Stimulated activated CD4-positive, alpha-beta T cell treated with anti-CD3 and anti-CD28 coated beads, Interleukin-4, amount 100 ng/mL, for 24 hours (primary cell): ENCODE measurements at places on chromosomes 6 and 20.

DNA sequence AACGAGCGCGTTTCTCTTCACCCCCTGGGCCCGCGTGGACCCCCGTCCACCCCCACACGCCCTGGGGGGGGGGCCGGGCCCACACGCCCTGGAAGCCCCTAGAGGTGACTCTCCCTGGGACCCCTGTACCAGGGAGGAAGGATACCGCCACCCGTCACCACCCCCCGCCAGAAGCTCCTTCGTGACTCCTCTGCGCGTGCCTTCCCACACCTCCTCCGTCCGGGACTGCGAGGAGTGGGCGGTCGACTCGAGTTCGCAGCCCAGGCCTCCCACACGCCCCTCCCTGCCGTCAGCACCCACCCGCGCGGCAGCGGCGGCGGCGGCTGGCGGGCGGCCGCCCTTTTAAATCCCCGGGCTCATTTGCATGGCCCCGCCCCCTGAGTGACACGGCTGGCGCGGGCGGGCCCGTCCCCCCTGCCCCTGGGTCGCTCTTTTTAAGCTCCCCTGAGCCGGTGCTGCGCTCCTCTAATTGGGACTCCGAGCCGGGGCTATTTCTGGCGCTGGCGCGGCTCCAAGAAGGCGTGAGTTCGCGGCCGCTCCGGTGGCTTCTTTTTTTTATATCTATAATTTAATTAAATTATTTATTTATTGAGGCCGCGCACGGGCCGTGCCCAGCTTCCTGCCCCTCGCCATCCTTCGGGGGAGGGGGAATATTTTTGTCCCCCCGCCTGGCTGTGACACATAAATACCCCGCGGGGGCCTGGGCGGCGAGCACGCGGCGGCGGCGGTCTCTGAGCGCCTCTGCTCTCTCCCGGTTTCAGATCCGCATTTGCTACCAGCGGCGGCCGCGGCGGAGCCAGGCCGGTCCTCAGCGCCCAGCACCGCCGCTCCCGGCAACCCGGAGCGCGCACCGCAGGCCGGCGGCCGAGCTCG lies at the start of gene HMGA1:
Gene HMGA1 (plus strand): TSS at position 431 of the 873 bp plus-strand sequence. CDS start 3,908 bp downstream, outside the sequence.
- DNase-seq = peak; percentile 90

DNA sequence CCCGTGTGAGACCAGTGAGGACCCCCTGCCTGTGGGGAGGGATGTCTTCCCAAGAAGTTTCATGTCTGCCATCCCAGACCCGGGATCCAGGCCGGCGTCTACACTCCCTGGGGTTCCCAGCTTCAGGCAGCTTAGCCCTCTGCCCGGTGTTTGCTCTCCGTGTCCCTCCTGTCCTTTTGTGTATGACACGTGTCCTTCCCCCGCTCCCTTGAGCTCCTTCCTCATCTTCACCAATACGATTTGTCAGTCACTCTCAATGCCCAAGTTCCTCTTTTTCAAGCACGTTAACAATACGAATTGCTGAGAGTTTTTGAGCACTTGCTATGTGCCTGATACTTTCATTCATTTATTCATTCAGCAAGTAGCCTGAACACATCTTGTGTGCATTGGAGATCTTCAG lies 115.6 kb upstream of the PTPN1 start:
- no peak for DNase-seq

GRCh38 chr6:40232698-40233097 lies 298.4 kb upstream of the MOCS1 start:
- no peak for DNase-seq

- no peak for DNase-seq
Measured at GRCh38 chr20:21554376-21554890, 40.6 kb upstream of the NKX2-2 start.

GRCh38 chr6:8492536-8493133 lies 57.3 kb upstream of the SLC35B3 start:
- no peak for DNase-seq

- DNase-seq = no peak
Measured at GRCh38 chr20:55515832-55516231, 489.5 kb downstream of the CBLN4 start.

DNA sequence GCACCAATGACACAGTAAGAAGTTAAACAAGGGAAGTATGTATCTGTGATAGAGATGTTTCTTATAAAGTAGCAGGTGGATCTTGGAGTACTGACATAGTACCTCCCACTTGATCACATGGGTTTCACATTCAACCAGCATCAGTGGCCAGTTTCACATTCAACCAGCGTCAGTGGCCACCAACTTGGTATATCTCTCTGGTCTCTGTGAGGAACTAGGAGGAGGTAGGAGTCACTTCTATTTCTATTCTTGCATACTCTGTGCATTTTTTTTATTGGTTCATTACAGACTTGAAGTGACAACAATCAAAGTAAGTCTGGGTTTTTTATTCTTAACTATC lies 200.3 kb upstream of the SIM1 start:
- no peak for DNase-seq

DNA sequence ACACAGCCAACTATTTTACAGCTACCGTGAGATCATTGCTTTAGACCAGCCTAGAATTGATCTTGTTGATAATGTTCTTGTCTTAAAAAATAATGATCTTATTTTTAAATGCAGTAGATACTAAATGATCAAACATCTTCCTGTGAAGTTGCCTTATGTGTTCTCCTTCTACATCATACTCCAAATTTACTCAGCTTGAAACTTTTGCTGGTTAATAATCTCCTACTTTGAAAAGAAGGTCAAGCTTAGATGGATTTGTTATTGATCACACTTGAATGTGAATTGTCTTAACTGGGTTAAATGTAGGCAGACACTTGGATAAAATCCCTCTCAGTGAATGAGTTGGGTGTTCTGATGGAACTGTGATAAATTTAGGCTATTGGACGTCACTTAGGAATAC lies 91.9 kb downstream of the HAO1 start:
- DNase-seq = no peak

GRCh38 chr20:3406481-3407039 lies 909 bp downstream of the DNAAF9 start:
- DNase-seq = no peak

GRCh38 chr6:169960521-169960885 lies 209.1 kb downstream of the ERMARD start:
- DNase-seq = no peak

DNA sequence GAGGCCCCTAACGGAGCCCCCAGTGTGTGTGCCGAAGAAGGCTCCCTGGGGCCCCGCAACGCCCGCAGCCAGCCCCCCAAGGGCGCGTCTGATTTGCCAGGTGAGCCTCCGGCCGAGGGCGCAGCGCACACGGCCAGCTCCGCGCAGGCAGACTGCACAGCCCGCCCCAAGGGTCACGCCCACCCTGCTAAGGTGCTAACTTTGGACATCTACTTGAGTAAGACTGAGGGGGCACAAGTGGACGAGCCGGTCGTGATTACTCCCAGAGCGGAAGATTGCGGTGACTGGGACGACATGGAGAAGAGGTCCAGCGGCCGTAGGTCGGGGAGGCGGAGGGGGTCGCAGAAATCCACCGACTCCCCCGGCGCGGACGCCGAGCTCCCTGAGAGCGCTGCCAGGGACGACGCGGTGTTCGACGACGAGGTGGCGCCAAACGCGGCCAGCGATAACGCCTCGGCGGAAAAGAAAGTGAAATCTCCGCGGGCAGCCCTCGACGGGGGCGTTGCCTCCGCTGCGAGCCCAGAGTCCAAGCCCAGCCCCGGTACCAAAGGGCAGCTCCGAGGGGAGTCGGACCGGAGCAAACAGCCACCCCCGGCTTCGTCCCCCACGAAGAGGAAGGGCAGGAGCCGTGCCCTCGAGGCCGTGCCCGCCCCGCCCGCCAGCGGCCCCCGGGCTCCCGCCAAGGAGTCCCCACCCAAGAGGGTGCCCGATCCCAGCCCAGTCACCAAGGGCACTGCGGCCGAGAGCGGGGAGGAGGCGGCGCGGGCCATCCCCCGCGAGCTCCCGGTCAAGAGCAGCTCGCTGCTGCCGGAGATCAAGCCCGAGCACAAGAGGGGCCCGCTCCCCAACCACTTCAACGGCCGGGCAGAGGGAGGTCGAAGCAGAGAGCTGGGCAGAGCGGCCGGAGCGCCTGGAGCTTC lies 117.0 kb downstream of the RTN4IP1 start:
- peak; percentile 76 for DNase-seq

GRCh38 chr6:43733471-43734293 lies 36.3 kb upstream of the VEGFA start:
- DNase-seq = peak; percentile 44

DNA sequence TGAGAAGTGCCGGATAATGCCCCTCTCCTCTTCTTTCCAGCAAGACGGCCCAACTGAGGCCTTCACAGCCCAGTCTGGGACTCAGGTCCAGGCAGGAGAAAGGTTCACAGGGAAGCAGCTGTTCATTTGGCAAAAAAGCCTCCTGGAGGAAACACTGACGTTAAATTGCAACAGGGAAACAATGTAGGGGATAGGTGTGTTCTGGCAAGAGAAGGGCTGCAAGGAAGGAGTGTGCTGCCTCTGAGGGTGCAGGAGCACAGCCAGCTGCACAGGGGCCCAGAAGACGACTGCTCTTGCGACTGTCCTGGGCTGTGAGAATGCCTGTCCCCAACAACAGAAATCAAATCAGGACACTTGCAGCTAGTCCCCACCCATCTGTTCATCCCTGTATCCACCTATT lies 70.6 kb upstream of the PMEPA1 start:
- no peak for DNase-seq

DNA sequence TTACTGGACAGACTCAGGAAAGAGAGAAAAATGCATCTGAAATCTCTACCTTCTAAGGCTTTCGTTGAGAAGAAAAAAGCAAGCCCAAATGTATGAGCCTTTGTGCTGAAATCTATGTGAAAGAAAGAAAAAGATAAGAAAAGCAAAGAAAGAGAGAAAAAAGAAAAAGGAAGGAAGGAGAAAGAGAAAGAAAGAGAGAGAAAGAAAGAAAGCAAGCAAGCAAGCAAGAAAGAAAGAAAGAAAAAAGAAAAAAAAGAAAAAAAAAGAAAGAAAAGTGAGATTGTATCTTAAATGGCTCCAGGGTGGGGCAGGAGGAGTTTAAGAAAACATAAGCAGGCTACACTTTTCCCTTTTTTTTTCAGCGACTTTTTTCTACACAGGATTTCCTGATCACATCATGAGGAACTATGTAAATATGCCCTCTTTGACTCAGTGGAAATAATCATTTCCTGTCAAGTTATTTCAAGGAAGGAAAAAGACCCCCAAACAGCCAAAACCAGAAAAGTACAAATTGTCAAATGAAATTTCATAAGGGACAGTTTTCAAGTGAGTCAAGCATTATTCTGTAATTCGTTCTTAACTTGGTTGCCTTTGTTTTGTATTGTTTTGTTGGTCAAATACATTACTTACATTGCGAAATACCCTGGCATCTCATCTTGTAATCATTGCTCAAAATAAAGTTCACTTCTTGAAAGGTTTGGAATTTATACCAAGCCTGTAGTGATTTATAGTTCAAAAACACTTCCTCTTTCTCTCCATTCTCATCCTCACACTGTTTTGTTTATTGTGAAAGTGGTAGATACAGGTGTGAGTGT lies 79.5 kb upstream of the RNF217 start:
- DNase-seq = no peak

GRCh38 chr20:13671916-13672378 lies 33.2 kb upstream of the TASP1 start:
- no peak for DNase-seq

DNA sequence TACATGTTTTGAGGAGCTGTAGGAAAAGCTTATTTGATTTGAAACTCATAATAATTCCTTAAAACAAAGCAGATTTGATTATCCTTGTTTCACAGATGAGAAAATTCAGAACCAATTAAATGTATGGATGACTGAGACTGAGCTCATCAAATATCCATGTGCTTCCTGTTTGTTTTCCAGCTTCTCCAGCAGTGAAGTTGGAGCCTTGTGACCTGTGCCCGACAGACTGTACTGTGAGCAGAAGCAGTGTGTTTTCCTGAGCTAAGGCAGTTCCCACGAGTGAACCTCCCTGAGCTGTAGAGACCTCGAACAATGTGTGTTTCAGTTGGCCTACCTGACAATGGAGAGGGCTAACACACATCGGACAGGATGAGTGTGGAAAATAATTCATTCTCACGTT lies 599.5 kb upstream of the NRSN1 start:
- DNase-seq = no peak

GRCh38 chr6:31407699-31408098 lies 4.3 kb downstream of the MICA start:
- no peak for DNase-seq

GRCh38 chr20:51462566-51463276 lies 79.8 kb downstream of the NFATC2 start:
- DNase-seq = no peak

DNA sequence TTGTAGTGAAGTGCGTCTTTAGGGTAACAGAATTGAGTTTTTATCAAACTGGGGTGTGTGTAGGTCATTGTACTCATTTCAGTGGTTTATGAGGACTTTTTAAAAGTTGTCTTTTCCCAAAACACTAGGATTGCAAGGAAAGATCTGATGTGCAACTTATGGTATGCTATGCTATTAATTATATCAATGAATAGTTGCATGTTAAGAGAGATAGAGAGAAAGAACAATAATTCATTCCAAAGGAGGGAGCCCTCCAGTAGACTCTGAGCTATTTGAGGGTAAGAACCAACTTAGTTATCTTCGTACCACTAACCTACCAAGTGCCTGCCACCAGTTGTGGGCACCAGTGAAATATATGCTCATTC lies 117.1 kb downstream of the RNF144B start:
- DNase-seq = no peak

DNA sequence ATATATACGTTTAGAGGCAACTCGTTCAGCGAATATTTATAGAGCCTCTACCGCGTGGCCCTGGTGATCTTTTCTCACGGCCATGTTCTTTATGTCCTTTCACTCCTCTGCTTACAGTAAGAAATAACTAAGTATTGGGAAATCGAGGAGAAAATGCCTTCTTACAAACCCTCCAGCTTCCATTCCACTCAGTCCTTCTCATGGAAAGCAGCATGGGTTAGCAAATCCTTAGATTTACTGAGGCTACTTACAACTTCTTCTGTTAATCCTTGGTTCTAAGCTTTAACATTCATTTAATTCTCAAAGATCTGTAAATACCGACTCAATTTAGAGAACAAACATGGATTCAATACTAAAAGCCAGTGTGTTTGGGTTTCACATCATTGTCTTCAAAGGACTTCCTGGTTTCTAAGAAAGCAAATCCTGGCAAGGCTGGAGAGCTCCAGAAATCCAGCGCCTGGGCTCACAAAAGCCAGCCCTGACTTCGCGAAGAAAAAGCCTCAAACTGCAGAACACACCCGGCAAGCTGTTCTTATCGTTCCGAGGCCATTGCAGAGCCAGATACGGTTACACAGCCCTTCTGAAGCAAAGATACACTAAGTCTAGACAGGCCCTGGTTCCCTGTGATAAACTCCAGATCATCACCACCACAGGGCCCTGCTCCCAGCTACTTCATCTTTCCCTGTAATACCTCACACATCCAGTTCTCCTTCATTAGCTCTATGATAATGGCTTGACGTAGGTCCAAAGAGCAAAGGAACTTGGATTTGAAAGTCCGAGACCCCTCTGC lies 19.2 kb downstream of the AGPAT4 start:
- DNase-seq = no peak
